Central memory CD8-positive, alpha-beta T cell (primary cell): ENCODE measurements at places on chromosomes 5 and 9.

GRCh38 chr5:33425314-33425713 lies 15.5 kb upstream of the TARS1 start:
- DNase-seq: no peak

- no peak for DNase-seq
Observed at GRCh38 chr5:44275329-44275728, 113.9 kb downstream of the FGF10 start.

DNA sequence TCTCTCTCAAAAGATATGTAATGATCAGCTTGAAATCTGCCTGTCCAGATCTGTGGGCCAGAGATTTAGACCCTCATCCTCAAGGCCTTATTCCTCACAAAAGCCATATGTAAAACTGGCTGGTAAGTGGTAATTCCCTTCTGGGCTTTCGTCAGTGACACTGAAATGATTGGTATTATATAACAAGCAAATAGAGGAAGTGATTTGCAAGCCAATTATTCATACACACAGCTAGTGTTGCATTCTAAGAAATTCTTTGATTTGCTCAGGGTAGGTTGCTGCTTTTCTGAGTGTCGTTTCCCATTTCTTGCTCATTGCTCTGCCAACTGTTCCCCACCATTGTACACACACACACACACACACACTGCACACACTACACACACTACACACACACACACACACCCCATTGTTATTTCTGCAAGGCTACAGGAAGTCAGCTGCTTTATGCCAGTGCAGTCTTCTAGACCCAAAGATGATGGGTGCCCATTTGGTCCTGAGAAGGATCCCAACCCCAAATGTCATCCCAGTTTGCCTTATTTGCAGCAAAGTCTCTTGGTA lies 76.8 kb downstream of the PRLR start:
- DNase-seq: no peak

- no peak for DNase-seq
Observed at GRCh38 chr5:23368393-23368792, 139.0 kb upstream of the PRDM9 start.

GRCh38 chr5:173340984-173341383 lies 12.8 kb upstream of the STC2 start:
- no peak for DNase-seq

DNA sequence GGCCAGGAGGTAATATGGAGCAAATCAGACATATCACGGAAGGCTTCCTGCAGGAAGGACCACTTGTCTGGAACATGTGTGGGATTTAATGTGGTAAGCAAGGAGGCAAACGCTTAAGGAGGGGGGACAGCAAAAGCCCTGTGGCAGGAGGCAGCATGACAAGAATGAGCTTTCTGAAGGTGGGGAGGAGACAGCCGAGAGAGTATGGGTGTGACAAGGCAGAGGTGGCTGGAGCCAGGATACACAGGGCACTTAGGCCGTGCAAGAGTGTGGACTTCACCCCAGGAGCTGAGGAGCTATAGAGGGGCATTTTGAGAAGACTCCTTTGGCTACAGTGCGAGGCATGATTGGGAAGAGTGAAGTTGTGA lies 14.4 kb upstream of the S1PR3 start:
- no peak for DNase-seq

- DNase-seq: no peak
Observed at GRCh38 chr9:93574091-93574899, 2.1 kb upstream of the PHF2 start.

GRCh38 chr9:127181315-127181580 lies 58.8 kb upstream of the ANGPTL2 start:
- DNase-seq: no peak

- DNase-seq: no peak
Observed at GRCh38 chr9:108786901-108787689, 68.7 kb downstream of the ACTL7B start.

DNA sequence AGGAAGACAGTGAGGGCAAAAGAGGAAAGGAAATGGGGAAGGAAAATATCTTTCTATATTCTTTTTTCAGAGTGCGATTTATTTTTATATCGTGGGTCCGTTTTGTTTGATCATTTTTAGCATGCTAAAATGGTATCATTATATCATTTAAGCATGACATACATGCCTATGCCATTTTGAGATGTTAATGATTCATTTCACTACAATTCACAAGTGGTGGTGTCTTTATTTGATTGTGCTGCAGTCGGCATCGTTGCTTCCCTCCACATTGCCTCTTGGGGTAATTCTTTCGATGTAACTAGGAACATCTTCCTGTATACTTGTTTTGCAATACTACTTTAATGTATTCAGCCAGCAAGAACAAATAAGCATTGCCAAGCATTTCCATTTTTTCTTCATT lies 145.2 kb downstream of the CFAP90 start:
- no peak for DNase-seq

DNA sequence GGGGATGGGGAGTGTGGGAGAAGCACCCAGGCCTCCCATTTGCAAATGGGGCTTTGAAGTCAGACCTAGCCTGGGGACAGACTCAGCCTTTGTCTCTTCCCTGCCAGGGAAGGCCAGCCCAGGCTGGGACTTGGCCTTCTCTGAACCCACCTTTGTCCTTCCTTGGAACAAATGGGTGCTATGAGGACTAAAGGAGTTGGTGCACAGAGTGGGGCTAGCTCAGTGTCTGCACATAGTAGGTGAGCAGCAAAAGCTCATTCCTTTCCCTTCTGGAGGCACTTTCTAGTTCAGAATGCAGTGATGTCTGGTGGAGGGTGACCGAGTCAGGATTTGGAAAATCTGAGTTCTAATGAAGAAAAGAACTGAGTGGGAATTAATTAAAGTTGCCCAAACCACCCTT lies 37.2 kb downstream of the COL27A1 start:
- DNase-seq: no peak

GRCh38 chr5:151154931-151155774 lies 2.4 kb downstream of the ANXA6 start:
- no peak for DNase-seq

DNA sequence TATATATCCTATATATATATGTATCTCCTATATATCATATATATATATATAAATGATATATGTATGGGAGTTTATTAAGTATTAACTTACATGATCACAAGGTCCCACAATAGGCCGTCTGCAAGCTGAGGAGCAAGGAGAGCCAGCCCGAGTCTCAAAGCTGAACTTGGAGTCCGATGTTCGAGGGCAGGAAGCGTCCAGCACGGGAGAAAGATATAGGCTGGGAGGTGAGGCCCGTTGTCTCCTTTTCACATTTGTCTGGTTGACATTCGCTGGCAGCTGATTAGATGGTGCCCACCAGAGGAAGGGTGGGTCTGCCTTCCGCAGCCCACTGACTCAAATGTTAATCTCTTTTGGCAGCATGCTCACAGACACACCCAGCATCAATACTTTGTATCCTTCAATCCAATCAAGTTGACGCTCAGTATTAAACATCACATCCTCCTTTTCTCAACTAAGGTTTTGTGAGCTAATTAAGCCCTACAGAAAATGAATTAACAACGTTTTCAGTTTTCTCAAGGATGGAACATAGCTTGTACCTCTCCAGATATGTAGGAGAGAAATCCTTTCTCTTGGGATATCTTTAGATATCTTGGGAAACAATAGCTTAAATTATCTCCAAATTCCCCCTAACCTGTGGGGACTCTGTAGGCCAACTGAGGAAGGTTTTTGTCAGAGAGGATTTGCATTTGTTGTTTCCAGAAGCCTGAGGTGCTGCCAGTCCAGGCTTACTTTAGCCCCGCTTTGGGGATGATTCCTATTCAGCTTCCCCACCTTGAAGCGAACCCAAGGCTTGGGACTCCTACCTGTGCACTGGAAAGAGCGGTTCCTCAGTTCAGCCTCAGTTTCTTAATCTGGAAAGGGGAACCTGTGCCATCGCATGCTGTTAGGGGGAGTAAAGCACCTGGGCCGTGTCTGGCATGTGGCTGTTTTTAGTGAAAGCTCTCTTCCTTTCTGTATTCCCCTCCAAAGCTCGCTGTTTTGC lies 163.2 kb downstream of the CACNA1B start:
- DNase-seq: no peak

DNA sequence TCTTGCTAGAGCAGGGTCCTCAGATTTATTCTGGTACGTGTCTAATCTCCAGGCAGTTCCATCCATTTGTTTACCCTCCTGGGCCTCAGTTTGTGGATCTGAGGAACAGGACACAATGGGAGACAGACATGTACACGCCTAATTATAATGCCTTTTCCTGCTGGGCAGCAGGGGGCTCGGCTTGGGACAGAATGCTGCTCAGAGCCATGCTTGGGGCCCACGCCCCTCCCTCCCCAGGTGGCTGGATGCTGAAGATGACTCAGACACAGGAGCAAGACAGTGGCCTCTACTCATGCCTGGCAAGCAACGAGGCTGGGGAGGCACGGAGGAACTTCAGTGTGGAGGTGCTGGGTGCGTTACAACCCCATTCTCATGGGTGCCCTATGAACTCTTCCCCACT lies 72.7 kb upstream of the ASS1 start:
- DNase-seq: no peak

- no peak for DNase-seq
Observed at GRCh38 chr5:114544561-114544960, 182.7 kb downstream of the KCNN2 start.

- no peak for DNase-seq
Observed at GRCh38 chr9:91220491-91221135, 141.1 kb downstream of the AUH start.

GRCh38 chr5:91357012-91357634 lies 26.0 kb downstream of the ARRDC3 start:
- DNase-seq: no peak

DNA sequence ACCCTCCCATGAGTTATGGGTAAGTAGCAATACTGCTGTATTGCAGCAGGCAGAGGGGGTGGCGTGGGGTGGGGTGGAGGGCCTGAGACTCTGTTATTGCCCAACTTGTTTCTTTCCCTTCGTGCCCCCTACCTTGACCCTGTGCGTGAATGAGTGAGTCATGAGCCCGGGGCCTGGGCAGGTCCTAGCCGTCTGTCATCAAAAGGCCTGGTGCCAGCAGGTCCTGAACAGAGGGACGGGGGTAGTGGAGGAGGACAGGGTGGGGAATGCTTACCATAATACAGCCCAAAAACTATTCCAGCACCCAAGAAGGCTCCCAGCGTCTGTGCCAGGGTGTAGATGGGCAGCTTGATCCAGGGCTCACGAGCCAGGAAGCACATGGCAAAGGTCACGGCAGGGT lies 4.3 kb downstream of the AQP3 start:
- no peak for DNase-seq

- DNase-seq: no peak
Observed at GRCh38 chr9:127915325-127915752, 1.5 kb downstream of the ST6GALNAC4 start.

- no peak for DNase-seq
Observed at GRCh38 chr9:130561056-130561455, 18.3 kb upstream of the FUBP3 start.
